MG63 (cell line): ENCODE measurements at places on chromosomes 7 and 10.

DNA sequence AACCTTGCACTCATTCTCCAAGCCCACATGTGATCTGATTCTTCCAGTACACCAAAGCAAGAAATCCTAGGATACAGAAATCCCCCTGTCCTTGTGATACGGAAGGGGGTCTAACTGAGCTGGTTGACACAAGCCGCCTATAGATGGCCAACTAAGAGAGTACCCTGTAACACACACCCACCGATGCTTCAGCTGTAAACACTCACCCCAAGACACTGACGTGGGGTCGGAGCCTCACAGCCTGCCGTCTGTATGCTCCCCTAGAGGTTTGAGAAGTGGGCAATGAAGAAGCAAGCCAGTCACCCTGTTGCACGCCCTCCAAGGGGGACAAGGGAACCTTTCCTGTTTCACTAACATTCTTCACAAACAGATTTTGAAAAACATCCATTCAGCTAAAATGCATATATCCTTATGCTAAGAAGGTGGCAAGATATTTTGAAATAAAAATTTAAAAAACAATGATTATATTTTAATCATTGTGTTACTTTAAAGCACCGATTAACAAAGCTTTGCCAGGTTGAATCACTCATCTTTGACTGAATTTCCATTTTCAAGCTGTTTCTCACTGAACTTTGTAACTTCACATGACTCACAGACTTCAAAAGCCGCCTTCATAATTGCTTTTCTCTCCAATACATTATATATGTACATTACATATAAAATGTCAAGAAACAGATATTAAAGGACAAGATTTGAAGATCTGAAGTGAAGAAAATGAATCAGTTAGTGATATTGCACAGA, 329.3 kb downstream of the ARL4A start:
- DNase-seq = no peak

DNA sequence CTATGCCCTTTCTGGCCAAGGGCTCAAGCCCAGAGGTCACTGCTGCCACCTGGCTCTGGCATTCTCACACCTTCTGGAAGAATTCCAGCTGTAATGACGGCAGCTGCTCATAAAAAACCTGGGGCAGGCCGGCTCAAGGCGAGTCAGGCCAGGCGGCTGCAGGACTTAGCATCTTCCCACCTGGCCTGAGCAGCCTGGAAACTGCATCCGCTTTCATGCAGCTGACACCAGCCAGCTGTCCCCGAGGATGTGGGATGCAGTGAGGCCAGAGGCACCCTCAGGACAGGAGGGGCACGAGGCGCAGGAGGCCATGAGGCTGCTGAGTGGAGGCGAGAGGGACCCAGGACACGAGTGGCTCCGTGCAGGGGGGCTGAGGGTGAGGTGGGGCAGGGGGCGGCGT, 47.5 kb upstream of the ADGRA1 start:
- no peak for DNase-seq

- no peak for DNase-seq
These were observed 498.7 kb downstream of the NXPH1 start for GRCh38 chr7:8931906-8932646.

- no peak for DNase-seq
These were observed 63.5 kb downstream of the PAX2 start for GRCh38 chr10:100808876-100809275.

- DNase-seq = no peak
These were observed 88.5 kb downstream of the BTRC start for GRCh38 chr10:101442456-101442800.
